ENCODE measurements at places on chromosomes 7 and 10. TPM values are rescaled to one million over a fixed set of nuclear protein-coding genes. Genes with fewer than 3 reads are reported as not detected.

The TAS2R41 gene
- total RNA-seq, result not detected

The PON1 gene
- 1.6 TPM for total RNA-seq

The OPALIN gene
- total RNA-seq, result not detected

The RAPGEF5 gene
- 0.06 TPM for total RNA-seq

The CRHR2 gene
- 0.02 TPM for total RNA-seq

The EPHB6 gene
- 0.80 TPM for total RNA-seq

The ADIRF gene
- total RNA-seq, result not detected

The GCK gene
- 0.05 TPM for total RNA-seq

The HHEX gene
- 13.9 TPM for total RNA-seq

The SPAM1 gene
- not detected for total RNA-seq

The GNAT3 gene
- not detected for total RNA-seq

The COBL gene
- 4.1 TPM for total RNA-seq

The SHOC2 gene
- 17.2 TPM for total RNA-seq
